Stimulated activated CD4-positive, alpha-beta T cell treated with anti-CD3 and anti-CD28 coated beads, Interleukin-1b, Interleukin-23, amount 100 ng/mL, for 1 hour (primary cell): ENCODE measurements at places on chromosomes 3 and 15.

DNA sequence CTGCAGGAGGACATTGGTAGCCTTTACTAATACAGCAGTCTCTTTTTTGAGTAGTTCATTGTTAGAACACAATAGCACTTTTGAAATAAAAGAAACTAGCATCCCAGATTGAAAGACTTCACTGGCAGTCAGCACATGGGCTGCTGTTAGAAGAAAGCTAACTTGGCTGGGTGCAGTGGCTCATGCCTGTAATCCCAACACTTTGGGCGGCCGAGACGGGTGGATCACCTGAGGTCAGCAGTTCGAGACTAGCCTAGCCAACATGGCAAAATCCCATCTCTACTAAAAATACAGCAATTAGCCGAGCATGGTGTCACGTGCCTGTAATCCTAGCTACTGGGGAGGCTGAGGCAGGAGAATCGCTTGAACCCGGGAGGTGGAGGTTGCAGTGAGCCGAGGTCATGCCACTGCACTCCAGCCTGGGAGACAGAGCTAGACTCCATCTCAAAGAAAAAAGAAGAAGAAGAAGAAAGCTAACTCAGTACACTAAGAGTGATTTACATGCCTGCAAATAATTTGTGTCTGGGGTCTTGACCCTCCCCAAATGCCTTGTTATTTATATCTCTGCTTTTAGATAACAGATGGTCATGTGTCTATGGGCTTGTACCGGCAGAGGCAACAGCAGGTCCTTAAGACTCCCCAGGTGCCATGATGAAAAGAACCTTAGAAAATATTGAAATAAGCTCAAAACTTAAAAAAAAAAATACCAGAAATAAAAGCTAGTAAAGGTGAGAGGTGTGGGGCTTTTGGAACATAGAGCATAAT, 9.7 kb downstream of the TPM1 start:
- no peak for DNase-seq

GRCh38 chr3:143222505-143222904, 102.9 kb downstream of the CHST2 start:
- no peak for DNase-seq

DNA sequence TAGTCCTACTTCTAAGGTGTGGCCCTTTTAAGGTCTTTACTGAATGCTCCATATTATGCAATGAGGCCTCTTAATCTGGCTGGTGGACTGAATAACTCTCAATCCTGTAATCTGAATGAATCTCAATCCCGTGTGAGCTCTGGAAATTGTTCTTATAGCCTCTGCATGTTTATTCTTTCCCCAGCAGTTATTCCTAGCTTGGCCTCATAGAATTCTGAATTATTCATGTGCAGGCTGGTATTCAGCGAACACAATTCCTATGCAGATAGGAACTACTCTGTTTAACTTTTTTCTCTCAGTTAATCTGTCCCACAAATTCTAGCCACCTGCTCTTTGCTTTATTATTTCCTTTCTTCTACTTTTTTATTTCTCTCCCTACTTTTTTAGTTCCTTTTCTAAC, 44.3 kb upstream of the XRN1 start:
- no peak for DNase-seq

DNA sequence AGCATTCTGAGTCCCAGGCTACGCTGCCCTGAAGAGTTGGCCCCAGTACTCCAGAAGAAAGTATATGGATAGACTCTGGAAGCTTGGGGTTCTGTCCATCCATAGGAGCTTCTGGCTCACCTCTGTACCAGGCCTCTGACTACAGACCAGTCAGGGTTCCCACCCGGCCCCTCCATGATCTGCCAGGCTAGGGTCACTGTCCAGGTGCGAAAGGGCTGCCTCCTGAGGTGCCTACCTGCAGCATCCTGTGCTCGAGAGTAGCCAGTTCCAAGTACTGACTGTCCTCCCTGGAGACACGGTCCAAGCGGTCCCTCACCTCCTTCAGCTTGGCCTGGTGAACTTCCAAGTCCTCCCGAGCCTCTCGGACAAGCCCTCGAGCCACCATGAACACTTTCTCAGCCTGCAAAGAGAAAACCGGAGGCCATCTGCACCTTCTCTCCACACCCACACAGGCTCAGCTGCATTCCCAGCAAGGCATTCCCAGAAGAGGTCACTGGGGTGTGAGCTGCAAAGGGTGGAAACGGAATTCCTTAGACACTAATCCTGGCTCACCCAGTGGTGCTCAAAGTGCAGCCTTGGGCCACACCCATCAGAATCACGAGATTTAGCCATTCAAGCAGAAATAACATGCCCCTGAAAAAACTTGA, 3.7 kb upstream of the PLXNB1 start:
- DNase-seq, result no peak

- no peak for DNase-seq
Measured at GRCh38 chr3:67329358-67329757, 325.1 kb downstream of the SUCLG2 start.

DNA sequence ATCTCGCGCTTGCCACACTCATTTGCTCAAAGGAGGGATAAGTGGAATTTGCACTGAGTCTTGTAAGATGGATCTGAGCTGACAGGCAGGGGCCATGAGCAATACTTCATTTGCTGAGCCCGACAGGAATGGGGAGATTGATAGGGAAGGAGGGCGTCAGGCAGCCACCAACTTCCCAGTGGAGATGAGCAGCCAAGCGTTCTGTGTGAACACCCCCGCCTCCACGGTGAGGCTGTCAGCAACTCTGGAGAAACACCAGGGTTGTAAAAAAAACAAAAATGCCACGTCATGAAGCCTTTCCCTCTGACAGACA, 36.8 kb downstream of the TLE3 start:
- no peak for DNase-seq

- peak; percentile 21 for DNase-seq
Measured at GRCh38 chr3:128784232-128784631, 58.2 kb downstream of the RAB7A start.

- DNase-seq, result no peak
Measured at GRCh38 chr3:108200578-108200977, 21.6 kb downstream of the IFT57 start.

GRCh38 chr3:47266709-47267489, 15.7 kb downstream of the KIF9 start:
- no peak for DNase-seq

- DNase-seq, result no peak
Measured at GRCh38 chr3:124846189-124846588, 41.0 kb downstream of the ITGB5 start.

DNA sequence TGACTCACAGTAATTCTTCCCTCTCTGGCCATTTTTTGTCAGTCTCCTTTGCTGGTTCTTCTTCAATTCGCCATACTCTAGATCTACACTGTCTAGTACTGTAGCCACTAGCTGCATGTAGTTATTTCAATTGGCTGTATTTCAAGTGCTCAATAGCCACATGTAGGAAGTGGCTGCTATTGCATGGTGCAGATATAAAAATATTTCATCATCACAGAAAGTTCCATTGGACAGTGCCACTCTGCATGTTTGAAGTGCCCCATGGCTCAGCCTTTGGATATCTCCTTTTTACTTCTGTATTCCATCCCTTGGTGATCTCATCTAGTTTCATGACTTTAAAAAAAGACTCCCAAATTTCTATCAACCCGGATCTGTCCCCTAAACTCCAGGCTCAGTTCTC, 22.1 kb downstream of the PPP2R3A start:
- DNase-seq, result no peak

DNA sequence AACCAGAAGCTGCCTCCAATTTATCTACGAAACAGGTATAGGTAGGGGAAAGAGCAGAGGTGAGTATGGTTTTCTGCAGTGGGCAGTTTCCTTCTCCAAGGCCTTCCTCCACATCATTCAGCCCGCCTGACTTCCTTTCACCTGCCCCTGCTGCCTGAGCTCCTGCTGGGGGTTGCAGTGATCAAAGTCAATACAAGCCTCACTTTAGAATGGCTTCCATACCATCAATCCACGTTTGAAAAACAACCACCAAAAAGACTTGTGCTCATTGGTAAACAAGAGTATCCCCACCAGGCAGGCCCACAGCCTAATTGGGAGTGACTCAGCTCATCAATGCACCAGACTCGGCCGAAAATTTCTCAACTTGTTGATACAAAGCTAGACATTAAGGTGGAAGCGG, 159.9 kb downstream of the MAGI1 start:
- DNase-seq, result no peak

DNA sequence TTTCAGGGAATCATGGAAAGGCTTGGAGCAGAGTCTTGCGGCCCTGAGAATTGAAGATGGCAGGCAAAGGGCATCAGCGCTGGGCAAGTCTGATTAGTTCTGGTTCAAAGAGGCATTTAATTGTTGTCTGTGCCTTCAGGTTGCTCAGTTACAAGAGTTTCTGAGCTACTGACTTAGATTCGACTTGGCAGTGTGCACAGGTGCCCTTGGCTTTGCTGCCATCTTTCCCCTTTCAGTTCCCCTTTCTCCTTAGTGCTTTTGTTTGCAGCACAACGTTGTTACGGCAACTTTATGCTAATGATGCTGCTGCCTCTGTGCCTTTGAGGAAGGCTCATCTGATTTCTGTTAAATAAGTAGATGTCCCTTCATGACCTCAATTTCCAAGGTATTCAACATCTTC, 12.5 kb downstream of the P2RY14 start:
- DNase-seq, result no peak

DNA sequence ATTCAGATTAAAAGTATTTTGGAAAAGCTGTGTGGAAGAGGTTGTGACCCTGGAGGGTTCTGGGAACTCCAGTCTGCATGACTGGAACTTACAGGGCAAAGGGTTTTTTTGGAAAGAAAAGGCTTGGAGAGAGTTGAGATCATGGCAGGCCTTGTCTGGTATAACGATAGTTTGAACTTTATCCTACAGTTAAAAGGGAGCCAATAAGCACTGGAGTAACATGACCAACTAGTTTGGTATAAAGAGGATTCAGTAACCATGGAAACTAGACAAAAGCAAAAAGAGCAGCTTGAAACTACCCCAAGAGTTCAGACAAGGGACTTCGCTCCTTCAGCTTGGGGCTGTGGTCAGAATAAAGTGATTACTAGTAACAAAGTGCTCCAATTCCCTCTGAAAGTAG, 151.2 kb upstream of the TMCO5A start:
- no peak for DNase-seq

DNA sequence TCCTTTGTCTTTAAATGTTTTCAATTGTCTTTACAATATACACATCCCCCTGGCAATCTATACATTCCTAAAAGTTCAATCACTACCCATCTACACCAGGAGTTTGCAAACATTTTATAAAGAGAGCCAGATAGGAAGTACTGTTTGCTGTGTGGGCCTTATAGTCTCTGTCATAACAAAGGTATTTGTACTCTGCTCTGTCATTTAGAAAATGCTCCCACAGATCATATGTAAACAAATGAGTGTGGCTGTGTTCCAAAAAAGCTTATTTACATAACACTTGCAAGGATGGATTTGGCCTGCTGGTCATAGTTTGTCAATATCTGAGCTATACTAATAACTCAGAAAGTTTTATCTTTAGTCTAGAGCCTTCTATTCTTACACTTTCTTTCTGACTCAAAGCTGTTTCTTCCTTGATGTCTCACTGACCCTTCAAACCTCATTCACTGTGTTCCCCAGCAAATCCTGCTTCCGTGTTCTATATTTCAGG, 511.9 kb downstream of the GBE1 start:
- DNase-seq, result no peak

DNA sequence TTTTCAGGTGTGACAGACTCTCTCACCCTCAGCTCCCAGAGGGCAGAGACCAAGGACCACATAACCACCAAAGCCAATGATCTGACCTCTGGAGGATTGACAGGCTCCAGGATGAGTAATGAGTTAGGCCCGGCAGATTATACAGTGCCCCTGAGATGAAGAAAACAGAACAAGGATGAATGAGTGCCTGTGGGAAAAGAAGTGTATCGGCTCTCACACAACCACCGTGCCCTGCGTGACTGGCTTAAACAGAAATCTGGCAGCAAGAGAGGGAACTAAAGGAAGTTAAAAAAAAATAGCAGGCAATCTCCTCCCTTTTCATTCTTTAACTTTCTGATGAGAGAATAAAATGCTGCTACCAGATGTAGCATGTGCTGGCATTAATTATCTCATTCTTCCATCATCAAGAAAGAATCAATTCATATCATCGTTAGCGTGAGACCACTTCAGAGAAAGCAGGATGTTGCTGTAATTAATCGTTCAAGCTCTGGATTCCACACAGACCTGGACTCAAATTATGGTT, 227.5 kb upstream of the COL8A1 start:
- DNase-seq, result no peak

GRCh38 chr15:64044300-64045100, 1.8 kb downstream of the DAPK2 start:
- DNase-seq, result no peak

DNA sequence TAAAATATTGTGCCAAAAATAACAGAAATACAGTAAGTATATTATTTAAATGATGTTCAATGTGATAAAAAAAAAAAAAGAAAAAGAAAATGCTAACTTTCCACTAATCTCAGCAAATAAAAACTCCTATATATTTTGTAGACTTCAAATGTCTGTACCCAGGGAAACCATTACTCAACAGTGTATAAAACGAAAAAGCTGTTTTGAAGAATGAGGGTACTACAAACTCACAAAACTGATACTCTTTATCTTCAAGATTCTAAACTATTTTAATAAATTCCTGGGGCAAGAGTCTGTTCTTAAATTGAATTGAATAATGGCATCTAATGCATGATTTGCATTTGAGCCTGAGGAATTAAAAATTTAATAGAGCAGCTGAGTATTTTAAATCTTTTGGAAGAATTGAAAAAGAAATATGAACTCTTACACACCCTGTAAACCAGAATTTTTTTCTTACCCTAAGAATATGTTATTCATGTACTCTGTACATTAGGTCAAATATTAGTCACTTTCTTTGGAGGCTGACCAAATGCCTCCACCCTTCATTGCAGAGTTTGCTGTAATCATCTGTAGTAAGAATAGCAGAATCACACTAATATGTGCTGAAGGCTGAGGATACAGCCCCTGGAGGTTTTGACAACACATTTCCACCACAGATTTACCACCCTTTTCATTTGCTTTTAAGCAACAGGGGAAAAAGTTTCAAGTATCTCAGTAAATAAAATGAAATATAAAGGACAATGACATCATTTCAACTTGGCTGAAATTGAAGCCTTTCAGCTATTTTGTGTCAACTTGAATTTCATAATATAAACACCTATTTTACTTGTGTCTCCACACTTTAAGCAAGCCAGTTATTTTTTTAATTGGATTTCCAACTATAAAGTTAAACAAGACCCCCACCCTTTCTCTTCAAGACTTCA, 79.7 kb downstream of the FBN1 start:
- no peak for DNase-seq

DNA sequence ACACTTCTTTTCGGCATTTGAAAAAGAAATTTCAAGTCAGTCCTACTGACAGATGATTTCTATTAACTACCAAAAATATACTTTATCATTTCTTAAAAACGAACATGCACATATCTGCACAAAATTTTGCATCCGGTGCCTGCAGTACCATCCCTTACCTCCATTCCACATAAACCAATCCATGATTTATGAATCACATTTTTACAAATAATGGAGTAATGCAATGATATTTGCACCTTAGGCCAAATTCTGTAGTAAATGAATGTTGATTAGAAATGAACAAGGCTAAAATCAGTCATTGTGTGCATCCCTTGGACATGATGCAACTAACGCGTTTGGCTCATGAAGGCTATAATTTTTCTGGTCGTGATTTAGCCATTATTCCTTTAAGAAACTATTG, 46.5 kb downstream of the ROBO2 start:
- DNase-seq, result no peak

- no peak for DNase-seq
Measured at GRCh38 chr3:152742368-152743347, 92.3 kb upstream of the P2RY1 start.
